ENCODE measurements at places on chromosomes 1 and 21. TPM values are rescaled to one million over a fixed set of nuclear protein-coding genes. Genes with fewer than 3 reads are reported as not detected.

SPRR3 gene
- total RNA-seq, result not detected

- no peak for DNase-seq
Observed at GRCh38 chr21:35357041-35357780, 308.1 kb upstream of the RUNX1 start.

GRCh38 chr1:91245435-91245834, 159.2 kb downstream of the HFM1 start:
- DNase-seq, result no peak

- DNase-seq, result no peak
Observed at GRCh38 chr1:216310776-216311175, 112.5 kb downstream of the USH2A start.

GRCh38 chr1:10046356-10047085, 13.8 kb downstream of the UBE4B start:
- no peak for DNase-seq

- no peak for DNase-seq
Observed at GRCh38 chr1:87575528-87575927, 246.8 kb downstream of the LMO4 start.

Data from spleen (tissue), 13 donors.